Esophagus squamous epithelium (tissue), 5 donors: ENCODE measurements at places on chromosomes 6 and 20.

DNA sequence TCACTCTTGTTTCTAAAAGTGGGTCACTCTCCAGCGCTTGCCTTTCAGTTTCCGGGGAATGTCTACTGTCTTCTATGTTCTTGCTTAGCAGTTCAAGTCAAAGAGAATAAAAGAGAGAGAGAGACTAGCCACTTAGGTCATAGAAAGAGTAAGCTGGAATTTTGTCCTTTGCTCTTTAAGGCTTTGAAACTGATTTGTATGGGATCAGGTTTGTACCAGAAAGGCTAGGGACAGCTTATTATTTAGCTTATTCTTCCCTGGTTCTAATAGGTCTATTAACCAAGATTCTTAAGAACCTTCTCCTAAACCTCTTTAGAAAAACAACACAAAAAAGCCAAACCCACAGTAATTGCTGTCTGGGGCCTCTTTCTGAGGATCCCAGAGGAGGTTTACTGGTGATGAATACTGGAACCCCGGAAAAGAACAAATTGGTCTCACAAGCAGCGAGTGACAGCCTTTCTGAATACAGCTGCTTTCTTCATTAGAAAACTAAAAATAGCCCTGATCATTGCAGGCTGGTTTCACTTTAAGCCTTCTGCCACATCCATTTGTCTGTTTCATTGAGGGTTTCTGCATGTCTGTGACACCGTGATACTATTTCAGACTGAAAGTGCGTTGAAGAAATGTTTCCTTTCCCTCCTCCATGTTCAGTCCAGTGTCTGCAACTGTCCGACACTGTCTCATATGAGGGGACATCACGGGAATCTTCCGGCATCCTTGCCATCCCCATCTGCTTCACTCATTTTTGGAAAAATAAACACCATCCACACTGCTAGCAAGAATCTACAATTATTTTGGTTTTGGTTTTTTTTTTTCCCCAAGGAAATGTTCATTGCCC, 75.1 kb upstream of the ATXN1 start:
- DNase-seq = no peak

DNA sequence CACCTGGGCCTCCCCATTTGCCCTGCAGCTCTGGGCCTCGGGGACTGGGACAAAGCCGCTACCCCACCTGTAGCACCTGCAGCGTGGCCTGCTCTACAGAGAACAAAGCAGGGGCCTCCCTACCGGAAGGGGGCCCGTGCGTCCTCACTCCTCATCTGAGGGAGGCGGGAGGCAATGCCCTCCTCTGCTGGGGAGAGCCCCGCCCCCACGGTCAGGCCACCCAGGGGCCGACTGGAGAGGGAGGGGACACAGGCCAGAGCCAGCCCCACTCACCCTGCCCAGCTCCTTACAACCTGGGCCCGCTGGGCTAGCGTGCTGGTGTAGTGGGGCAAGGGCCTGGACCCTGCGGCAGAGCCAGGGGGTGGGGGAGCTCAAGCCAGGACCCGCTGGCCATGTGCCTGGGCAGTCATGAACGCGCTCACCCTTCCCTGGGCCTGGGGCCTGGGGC, 8.0 kb downstream of the LAMA5 start:
- no peak for DNase-seq

DNA sequence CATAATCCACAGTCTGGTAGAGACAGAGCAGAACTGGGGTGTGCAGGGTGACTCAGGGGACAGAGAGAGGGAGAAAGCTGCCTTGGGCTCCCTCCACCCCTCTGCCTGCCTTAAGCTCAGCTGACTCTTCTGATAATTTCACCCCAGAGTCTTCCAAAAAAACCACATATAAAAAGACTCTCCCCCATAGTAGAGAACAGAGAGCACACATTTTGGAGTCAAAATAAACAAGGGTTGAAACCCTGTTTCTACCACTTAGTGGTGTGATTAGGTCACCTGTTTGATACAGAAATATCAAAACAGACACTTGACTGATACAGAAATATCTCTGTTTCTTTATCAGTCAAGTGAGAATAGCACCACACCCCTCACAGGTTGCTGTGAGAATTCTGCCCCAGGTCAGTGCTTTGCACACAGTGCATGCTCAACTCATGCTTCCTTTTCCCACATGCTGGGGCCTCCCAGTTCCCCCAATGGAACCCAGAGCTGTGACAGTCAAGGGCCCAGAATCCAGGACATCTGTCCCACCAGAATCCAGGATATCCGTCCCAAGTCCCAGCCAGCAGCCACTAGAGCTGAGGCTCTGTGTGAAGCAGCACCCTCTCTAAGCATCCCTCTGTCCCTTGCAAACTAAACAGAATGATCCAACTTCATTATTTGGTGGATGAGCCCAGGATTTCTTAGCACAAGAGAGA, 1.2 kb downstream of the TREML2 start:
- no peak for DNase-seq

- DNase-seq = no peak
These were observed 33.3 kb upstream of the TGM2 start for GRCh38 chr20:38198238-38198861.

DNA sequence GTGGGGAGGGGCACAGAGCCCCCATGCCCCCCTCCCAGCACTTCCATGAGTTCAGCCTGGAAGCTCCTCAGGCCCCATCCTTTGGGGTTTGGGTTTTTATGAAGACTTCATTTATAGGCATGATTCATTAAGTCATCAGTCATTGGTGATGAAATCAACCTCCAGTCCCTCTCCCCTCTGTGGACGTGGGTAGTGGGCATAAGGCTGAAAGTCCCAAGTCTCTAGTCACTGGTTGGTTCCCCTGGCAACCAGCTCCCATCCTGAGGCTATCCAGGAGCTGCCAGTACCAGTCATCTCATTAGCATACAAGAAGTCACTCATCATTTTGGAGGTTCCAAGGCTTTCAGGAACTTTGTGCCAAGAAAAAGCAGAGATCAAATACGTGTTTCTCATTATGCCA, 9.2 kb downstream of the TGM3 start:
- no peak for DNase-seq

- no peak for DNase-seq
These were observed 19.3 kb upstream of the SASH1 start for GRCh38 chr6:148323344-148323743.

- DNase-seq = no peak
These were observed 192.2 kb upstream of the TENT5A start for GRCh38 chr6:81944661-81945060.

DNA sequence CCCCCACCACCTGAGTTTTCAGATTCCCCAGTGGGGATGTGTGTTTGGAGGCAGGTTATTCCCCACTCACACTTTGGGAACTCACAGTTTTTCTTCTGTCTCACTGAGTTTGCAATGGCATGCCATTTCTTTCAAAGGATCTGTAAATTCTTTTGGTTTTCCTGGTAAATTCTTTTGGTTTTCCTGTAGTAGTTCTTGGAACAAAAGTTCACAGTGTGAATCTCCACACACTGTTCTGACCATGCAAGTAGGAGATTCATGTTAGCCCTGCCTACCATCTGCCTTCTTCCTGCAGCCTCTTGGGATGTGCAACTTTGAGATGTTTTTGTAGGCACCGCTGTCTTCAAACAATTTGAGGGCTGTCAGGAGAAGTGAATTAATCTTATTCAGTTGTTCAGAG, 165.6 kb upstream of the OGFRL1 start:
- DNase-seq = no peak
